ENCODE measurements at places on chromosomes 6 and 20. TPM values are rescaled to one million over a fixed set of nuclear protein-coding genes. Genes with fewer than 3 reads are reported as not detected.

DNA sequence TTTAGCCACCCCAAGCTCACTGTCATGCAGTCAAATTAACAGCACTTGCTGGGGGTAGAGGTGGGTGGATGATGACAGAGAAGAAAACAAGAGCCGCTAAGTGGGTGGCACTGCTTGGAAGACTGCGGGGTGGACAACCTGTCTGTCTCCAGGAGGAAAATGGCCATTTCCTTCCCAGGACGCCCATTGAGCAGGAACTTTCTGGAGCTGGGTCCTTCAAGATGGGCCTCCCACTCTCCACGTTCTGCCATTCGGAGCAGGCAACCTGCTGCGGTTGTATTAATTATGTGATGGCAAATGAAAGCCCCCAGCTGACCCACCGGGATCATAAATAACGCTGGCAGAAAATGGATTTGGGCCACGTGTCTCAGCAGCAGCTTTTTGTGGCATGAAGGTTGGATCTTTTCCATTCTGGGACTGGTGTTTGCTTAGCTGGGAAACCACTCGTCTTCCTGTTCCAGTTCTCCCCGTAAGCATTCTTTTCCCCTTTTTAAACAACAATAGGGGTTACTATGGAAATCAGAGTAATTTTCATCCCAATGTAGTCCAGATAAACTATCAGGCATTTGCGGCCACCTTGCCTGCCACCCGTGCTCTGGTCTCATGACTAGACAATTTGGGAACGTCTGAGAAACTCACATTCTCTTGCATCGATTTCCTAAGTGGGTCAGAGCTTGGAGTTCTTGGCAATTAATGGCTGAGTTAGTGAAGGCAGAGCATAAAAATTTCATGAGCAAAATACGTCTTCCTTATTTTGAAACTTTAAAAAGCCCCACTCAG lies 215.5 kb downstream of the ANKRD60 start:
- DNase-seq = peak; percentile 11
- no peak overlapping the region for H3K4me3 ChIP-seq
- H3K4me1 ChIP-seq = no peaks in the 10 kb centered on the region
- H3K27me3 ChIP-seq = no peaks in the 10 kb centered on the region
- peak overlapping the region; percentile 32 for H3K27ac ChIP-seq

GRCh38 chr6:87375315-87375714 lies 30.7 kb downstream of the C6orf163 start:
- H3K4me3 ChIP-seq = no peak overlapping the region
- H3K36me3 ChIP-seq = no peaks in the 10 kb centered on the region
- no peak overlapping the region for H3K27ac ChIP-seq
- H3K4me1 ChIP-seq = no peaks in the 10 kb centered on the region
- no peaks in the 10 kb centered on the region for H3K27me3 ChIP-seq

GRCh38 chr20:51023617-51024155 lies 779 bp upstream of the KCNG1 start:
- peak overlapping the region; percentile 86 for H3K4me3 ChIP-seq
- H3K36me3 ChIP-seq = peaks cover 28% of the 10 kb centered on the region
- DNase-seq = peak; percentile 63
- no peak overlapping the region for H3K27ac ChIP-seq

DNA sequence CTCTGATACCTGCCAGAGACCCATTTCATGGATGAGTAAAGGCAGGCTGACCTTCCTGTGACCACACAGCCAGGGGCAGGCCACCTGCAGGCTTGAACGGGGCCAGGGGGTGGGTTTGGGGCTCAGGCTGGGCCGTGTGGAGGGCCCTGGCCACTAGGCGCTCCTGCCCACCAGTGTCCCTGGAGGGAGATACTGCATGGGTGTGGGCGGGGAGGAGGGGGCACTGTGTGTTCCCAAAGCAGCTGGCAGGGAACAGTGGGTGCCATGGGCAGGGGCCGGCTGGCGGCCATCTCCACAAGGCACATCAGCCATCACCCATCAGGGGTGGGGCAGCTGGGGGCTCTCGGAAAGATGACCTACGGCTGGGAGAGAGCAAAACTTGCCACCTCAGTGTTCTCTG lies 15.4 kb downstream of the SRC start:
- peaks cover 40% of the 10 kb centered on the region for H3K36me3 ChIP-seq
- H3K4me3 ChIP-seq = no peak overlapping the region
- no peak overlapping the region for H3K27ac ChIP-seq
- no peaks in the 10 kb centered on the region for H3K27me3 ChIP-seq

DNA sequence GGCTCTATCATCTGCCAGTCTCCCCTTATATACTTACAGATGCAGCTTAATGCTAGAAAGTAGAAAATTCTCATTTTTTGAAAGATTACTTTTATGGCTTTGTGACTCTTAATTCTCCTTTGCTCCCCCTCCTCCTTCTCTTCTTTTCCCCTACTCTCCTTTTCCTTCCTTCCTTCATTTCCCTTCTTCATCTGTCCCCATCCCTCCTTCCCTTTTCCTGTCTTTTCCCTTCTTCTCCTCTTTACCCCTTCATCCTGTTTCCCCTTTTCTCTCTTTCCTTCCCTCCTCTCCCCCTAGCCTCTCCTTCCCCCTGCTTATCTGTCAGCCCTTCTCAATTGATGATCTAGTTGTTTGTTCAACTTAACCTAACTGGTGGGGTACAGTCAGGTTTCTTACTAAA lies 71.5 kb downstream of the PPP1R14C start:
- H3K27ac ChIP-seq = no peak overlapping the region
- DNase-seq = no peak
- no peaks in the 10 kb centered on the region for H3K36me3 ChIP-seq
- H3K27me3 ChIP-seq = peaks cover 8% of the 10 kb centered on the region

DNA sequence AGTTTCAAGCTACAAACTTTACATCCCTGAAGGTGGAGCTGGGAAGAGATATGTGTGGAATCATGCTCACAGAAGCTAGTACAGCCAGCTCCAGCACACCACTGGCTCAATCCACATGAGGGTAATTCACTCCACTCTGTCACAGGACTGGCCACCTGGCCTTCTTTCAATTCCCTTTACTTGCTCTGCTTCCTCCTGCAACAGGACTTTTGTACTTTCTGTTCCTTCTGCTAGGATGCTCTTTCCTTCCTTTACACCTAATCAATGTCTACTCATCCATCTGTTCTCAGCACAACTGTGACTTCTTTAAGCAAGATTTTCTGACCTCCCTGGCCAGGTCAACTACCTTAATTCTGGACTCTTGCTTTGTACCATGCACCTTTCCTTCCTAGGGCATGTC lies 39.4 kb upstream of the MYB start:
- no peak for DNase-seq
- no peak overlapping the region for H3K27ac ChIP-seq
- no peaks in the 10 kb centered on the region for H3K36me3 ChIP-seq
- no peak overlapping the region for H3K4me3 ChIP-seq
- no peaks in the 10 kb centered on the region for H3K4me1 ChIP-seq
- H3K27me3 ChIP-seq = peaks cover 8% of the 10 kb centered on the region

- H3K27me3 ChIP-seq = no peaks in the 10 kb centered on the region
- H3K36me3 ChIP-seq = no peaks in the 10 kb centered on the region
- no peaks in the 10 kb centered on the region for H3K4me1 ChIP-seq
- H3K27ac ChIP-seq = no peak overlapping the region
- no peak for DNase-seq
- H3K4me3 ChIP-seq = no peak overlapping the region
These were observed 180.6 kb upstream of the TENT5A start for GRCh38 chr6:81933089-81933488.

GRCh38 chr20:4090756-4091489 lies 75.6 kb upstream of the RNF24 start:
- H3K27me3 ChIP-seq = no peaks in the 10 kb centered on the region
- no peak for DNase-seq
- no peak overlapping the region for H3K27ac ChIP-seq
- H3K4me1 ChIP-seq = no peaks in the 10 kb centered on the region
- no peak overlapping the region for H3K4me3 ChIP-seq

DNA sequence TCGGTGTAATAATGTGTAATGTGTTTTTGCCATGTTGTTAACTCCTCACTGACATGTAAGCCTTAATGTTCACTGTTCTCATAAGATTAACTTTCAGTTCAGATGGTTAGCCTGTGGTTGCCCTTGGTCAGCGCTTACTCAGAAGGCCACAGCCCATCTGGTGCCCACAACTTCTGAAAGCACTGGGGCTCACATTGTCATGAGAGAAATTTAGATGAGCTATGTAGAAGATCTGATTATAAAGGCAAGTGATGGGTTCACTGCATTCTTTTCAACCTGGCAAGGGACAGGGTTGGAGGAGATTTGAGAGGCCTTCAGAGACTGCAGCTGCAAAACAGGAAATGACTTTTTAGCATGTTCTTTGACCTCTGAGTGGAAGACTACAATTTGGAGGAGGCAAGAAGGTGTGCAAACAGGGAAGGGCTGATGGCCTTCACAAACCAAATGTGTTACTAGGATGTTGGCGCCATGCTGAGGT lies 242.3 kb upstream of the SUPT3H start:
- H3K4me1 ChIP-seq = no peaks in the 10 kb centered on the region
- H3K36me3 ChIP-seq = no peaks in the 10 kb centered on the region
- no peaks in the 10 kb centered on the region for H3K27me3 ChIP-seq
- H3K4me3 ChIP-seq = no peak overlapping the region
- H3K27ac ChIP-seq = no peak overlapping the region

The GPLD1 gene
- 5.2 TPM for total RNA-seq

The PEDS1 gene
- total RNA-seq = 30.9 TPM

The DEFB121 gene
- total RNA-seq = not detected

The ZMYND8 gene
- total RNA-seq = 98.7 TPM

The ADGRF4 gene
- 1.5 TPM for total RNA-seq

The JPH2 gene
- 1.0 TPM for total RNA-seq
